ENCODE measurements at places on chromosomes 6 and 20.

GRCh38 chr6:156710479-156710878, 66.7 kb upstream of the ARID1B start:
- no peak for DNase-seq

- DNase-seq: no peak
Observed at GRCh38 chr20:37796121-37796520, 102.3 kb downstream of the CTNNBL1 start.

GRCh38 chr20:41275301-41275731, 42.2 kb downstream of the ZHX3 start:
- no peak for DNase-seq

- DNase-seq: peak; percentile 65
Observed at GRCh38 chr6:4017834-4018170, 61.1 kb downstream of the FAM217A start.

DNA sequence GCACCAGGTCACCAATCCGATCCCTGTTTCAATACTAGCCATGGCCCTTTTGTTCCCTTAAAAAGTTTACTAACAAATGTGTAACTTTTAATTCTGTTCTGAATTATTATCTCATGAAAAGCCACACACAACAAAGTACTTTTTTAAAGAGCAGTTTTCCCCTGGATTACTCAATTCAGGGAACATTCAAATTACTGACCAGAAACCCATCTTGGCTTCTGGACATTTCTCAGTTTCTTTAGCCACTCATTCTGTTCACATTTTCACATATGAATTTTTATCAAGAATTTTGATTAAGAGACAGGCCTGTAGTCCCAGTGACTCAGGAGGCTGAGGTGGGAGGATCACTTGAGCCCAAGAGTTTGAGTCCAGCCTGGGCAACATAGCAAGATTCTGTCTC, 47.4 kb downstream of the INSM1 start:
- no peak for DNase-seq

GRCh38 chr6:51511081-51511480, 576.3 kb downstream of the PKHD1 start:
- no peak for DNase-seq

GRCh38 chr6:45625191-45625664, 247.5 kb upstream of the SUPT3H start:
- DNase-seq: no peak

- no peak for DNase-seq
Observed at GRCh38 chr20:58742668-58743566, 50.3 kb downstream of the NPEPL1 start.

- DNase-seq: no peak
Observed at GRCh38 chr20:16451001-16451400, 122.2 kb downstream of the KIF16B start.

GRCh38 chr6:36525346-36525745, 21.9 kb downstream of the STK38 start:
- DNase-seq: no peak

DNA sequence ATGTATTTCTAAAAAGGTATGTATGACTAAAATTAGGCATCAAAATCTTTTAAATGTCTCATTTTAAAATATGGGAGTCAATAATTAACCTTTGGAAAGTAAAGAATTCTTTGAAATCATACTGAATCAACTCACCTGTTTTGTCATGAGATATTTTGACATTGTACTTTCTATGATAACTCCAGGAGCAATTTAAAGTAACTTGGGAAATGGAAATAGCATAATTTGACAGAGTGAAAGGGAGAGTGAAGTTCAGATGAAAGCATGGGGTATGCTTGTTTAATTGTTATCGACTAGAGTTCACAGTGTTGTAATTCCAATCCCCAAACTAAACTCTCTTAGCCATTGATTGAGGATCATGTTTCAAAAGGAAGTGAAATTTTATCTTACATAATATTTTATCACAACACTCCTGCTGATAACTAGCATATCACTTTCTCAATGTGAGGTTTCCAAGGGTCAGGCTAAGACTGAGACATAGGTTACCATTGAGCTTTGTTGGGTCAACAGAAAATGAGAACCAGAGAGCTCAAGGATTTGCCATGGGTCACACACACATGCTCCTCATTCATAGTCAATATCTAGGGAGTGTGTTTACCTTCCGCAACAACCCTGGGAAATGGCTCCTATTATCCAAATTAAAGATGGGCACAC, 2.3 kb downstream of the GSTA1 start:
- DNase-seq: no peak

GRCh38 chr20:56940466-56940865, 311.4 kb downstream of the TFAP2C start:
- peak; percentile 49 for DNase-seq

DNA sequence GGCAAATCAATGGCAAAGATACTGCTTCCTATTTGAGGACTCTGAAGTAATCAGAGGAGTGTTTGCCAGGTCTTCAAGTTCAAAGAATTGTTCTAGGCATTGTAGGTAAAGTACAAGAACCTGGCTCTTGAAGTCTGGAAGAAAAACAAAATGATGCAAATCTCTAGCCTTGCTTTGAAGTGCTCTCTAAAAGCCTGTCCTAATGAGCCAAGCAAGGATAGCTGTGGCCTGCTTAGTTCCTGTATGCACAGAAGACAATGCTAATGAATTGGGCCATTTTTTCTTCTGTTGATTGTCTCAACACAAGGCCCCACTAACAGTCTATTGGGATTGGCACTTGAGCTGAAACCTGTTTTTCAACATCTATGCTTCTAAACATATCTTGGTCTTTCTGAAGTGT, 165.0 kb upstream of the POU3F2 start:
- no peak for DNase-seq

- no peak for DNase-seq
Observed at GRCh38 chr6:73064266-73064665, 161.0 kb downstream of the KHDC1L start.

GRCh38 chr6:144786825-144787224, 501.7 kb downstream of the UTRN start:
- no peak for DNase-seq

DNA sequence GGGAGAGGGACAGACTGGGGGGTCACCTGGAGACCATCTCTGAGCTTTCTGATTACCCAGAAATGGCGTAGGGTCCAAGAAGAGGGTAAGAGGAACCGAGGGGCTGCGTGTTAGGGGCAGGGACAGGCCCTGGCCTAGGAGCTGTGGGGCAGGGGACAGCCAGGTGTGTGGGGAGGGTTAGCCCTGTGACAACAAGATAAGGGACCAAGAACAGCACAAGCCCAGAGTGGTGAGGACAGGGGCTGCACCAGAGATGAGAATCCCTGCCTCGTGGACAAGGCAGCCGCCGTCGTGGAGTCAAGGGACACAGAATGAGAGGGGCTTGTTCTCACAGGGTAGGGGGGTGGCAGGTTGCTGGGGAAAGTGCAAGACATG, 449 bp upstream of the AVP start:
- no peak for DNase-seq

DNA sequence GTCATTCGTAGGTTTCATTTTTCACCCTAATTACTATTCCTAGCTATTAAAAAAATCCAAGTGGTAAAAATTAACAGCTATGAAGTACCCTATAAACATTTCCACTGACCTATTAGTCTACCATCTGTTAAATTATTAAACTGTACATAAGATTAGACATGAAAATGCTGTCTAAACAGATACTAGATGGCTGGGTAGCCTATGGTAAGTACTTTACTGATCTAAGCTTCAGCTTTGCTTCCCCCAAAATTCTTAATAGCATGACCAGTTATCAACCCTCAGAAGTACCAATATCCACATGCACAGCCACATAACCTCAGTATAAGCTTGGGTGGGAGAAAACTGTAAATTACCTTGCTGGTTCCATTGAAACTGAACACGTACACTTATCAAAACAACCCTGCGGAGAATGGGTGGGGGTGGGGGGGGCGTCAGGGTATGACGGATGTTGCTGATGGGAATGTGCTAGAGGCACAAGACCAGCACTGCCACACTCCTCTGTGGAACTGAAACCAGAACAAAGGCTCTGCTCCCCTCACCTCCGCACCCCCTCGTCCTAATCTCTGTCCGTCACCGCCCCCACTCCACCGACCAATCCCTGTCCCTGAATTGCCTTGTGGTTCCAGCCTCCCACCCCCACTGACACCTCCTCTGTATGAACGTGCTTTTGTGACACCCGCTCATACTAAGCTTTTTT, 45.3 kb downstream of the B4GALT5 start:
- peak; percentile 87 for DNase-seq

- DNase-seq: peak; percentile 18
Observed at GRCh38 chr20:1876975-1877608, 18.1 kb upstream of the SIRPA start.

DNA sequence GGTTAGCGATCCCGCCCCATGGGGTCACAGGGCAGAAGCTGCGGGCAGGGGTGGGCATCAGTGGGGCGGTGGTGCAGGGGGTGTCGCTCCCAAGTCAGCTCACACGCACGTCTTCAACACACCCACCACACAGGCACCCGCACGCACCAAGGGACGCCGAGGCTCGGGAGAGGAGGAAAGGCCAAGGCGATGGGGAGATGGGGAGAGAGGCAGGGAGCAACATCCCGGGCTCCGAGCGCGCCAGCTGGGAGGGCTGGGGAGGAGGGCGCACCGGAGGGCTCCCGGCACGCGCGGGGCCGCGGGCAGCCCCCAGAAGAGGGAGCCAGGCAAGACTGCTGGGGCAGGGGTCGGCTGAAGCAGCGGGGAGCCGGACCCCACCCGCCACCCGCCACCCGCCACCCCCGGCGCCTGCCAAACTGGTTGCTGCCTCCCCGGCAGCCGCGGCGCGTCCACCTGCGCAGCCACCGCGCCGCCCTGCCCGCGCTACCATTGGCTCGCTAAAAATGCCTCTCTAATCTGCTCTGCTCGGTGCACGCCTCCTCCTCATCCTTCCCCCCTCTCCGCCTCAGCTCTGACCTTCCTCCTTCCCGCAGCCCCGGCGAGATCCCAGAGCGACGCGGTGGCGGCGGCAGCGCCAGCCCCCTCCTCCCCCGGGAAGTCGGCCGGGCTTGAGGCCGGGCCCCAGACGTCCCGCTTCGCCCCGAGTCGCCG, at the start of gene PACSIN1:
TSS of gene PACSIN1 (plus strand) at position 546 of the 711 bp plus-strand sequence. CDS start 60,230 bp downstream, outside the sequence.
- peak; percentile 80 for DNase-seq

- no peak for DNase-seq
Observed at GRCh38 chr6:67493682-67494081, 1141.4 kb upstream of the ADGRB3 start.

DNA sequence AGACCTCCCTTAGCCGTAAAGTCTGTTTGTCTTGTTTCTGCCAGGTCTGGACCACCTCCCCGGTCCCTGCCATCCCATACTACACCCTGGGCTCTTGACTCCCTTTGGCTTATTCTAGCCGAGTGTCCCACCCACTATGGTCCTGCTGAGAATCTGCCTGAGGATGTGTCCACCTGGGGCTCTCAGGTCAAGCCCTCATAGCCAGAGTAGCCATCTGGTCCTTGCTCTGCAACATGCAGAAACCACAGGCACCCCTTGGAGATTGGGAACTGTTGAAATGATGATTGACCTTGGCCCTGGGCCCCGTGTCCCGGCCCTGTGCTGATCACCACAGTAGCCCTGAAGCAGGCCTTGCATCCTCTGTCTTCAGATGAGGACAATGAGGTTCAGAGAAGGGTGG, 44.0 kb downstream of the VSTM2L start:
- no peak for DNase-seq

- DNase-seq: no peak
Observed at GRCh38 chr6:30679765-30680535, 6.5 kb downstream of the PPP1R18 start.

DNA sequence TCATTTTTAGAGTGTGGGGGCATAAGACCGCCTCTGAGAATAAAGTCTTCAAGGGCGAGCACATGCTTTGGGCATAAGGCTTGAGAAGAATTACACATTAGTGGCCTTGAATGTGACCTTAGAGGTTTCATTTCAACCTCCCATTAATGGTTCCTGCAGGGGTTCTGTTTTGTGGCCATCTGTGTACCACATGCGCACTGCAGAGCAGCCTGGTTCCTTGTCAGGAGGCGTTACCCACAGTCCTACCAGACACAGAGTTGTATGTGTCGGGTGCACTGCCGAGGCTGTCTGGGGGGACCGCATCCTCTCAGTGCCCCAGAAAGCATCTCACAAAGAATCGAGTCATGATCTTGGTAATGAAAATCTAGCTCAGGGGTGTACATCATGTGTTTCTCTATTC, 115.7 kb downstream of the B3GAT2 start:
- DNase-seq: no peak

- DNase-seq: peak; percentile 70
Observed at GRCh38 chr20:38726804-38727606, 2.7 kb downstream of the SLC32A1 start.

DNA sequence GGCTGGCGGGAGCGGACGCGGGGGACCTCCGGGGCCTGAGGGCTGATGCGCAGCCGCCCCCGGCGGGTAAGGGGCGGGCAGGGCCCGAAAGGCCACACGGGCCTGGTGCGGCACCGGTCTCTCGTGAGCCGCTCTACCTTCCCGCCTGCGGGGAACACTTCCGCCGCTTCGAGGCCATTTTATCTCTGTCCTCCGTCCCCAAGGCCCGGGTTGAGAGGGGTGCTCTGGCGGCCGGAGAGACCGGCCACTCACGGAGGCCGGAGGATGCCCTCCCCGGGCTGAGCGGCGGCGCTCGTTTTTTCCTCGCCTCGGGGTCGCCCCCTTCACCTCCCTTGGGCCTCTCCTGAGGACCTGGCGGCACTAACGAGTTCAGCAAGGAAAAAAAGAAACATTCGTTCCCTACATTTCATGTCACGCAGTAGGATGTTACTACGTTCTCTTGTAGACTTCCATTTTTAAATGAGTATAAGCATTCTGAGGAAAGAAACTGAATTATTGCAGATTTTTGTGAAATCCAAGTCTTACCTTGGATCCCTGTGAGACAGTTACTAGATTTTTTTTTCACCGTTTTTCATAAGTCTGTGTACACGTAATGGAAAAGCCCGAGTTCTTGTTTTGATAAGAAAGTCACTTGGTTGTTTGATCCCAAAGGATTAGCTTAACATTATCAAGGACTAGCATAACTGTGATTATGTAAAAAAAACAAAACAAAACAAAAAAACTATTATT, 575 bp downstream of the WTAP start:
- DNase-seq: no peak

- no peak for DNase-seq
Observed at GRCh38 chr6:132952986-132953385, 138.6 kb downstream of the RPS12 start.
